Stimulated activated naive CD8-positive, alpha-beta T cell treated with anti-CD3 and anti-CD28 coated beads, Interleukin-15, amount 100 ng/mL, for 72 hours (primary cell): ENCODE measurements at places on chromosomes 1 and 21.

GRCh38 chr1:228071839-228072657 is 10.5 kb upstream of the ARF1 start:
- no peak for DNase-seq

GRCh38 chr1:51314974-51315373 is 15.4 kb downstream of the TTC39A start:
- no peak for DNase-seq

DNA sequence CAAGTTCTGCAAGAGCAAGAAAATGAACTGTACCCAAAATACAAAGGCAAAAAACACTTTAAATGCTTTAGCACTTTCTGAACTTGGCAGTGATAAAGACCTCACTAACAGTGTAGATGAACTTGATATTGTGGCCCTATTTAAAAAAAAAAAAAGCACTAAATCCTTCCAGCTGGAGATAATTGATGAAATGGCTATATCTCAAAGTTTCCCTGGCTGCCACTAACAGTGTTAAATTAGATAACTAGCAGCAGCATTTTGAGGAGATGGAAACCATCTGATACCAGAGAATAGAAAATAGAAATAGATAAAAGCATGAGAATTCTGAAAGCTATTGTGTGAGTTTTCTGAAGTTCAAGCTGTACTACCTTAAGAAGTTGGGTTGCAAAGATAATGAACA is 317.2 kb downstream of the RWDD3 start:
- no peak for DNase-seq

DNA sequence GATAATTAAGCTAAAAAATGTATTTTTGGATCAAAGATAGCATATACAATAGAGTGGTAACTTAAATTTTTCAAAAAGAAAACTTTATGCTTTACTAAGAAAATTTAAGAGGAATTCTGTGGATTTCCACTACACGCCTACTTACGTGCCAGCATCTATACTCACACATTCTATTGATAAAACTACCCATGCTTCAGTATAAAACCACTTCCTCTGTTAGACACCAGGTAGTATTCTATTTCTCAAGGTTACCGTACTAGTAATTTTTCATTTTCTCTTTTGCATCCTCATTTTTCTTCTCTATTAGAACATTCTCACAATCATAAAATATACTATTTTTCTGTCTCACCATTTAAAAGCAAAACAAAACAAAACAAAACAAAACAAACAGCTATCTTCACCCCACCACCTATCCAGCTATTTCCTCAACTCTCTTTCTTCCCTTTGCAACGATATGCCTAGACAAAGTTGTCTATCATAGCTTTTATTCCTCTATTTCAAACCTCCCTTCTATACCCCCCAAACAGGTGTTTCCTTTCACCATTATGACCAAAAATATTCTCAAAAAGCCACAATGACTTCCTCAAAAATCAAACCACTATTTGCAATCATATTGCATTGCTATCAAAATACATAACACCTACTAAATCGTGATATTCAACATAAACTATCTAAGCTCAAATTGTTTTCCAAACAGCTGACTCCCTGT is 1652.0 kb downstream of the MRPL39 start:
- DNase-seq = no peak

DNA sequence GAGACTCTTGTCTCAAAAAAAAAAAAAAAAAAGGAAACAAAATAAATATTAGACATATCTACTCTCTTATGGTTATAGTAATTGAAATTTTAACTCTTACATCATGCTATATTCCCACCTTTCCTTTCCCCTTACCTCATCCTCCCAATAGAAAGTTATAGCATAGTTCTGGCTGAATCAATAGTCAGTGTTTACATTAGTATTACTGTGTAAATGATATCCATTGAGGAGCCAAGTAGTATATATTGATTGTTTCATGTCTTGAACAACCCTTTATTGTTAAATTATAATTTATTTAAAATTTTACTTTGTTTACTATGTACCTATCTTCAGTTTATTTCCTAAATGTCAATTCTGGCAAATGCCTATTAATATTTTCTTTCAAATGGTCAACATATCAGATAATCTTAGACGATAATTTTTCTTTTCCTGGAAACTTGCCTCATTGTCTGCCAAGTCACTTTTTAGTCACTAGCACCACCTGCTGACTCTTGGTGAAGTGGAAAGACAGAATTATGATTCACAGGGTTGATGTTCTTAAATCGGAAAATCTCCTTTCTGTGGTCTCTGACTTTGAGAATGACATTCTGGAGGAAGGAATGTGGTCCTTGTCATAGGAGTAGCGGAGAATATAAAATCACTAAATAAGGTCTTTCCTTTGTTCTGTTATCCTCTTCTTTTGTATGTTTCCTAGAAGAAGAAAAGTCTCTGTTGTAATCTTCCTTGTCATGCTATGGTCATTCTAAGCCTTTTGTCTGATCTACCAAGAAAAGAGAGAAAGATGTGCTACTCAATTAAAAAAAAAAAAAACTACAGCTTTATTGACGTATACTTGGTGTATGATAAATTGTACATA is 8.6 kb downstream of the HJV start:
- no peak for DNase-seq

DNA sequence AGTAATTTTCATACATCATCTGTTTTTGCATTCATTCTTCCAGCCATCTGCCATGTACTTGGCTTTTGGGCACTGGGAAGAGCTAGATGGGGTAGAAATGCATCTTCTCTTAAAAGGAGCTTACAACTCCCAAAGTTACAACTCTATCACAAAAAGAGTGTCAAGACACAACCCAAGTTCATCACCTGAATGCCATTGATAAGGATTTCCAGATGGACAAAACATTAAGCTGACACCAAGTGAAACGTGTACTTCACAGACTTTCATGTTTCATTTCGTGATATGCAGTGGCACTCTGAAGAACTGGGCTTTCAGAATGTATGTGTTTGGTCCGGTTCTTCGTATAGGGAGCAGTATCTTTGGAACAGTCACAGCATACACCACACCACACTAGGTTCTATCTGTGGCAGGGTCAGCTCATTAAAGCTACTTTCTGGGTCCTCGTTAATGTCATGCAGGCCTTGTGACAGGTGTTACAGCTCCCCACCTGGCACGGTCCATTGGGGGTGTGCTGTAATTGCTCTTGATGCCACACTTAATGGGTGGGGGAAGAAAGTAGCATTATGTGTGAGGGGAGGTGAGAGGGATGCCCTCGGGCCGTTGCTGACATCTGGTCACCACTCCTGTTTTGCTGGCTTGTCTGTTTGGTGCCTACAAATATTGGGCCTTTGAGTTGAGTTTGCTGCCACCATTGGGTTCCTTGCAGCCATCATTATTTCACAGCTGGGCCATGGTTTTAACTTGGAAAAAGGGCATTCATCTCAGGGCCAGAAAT is 164.9 kb downstream of the NFIA start:
- no peak for DNase-seq

DNA sequence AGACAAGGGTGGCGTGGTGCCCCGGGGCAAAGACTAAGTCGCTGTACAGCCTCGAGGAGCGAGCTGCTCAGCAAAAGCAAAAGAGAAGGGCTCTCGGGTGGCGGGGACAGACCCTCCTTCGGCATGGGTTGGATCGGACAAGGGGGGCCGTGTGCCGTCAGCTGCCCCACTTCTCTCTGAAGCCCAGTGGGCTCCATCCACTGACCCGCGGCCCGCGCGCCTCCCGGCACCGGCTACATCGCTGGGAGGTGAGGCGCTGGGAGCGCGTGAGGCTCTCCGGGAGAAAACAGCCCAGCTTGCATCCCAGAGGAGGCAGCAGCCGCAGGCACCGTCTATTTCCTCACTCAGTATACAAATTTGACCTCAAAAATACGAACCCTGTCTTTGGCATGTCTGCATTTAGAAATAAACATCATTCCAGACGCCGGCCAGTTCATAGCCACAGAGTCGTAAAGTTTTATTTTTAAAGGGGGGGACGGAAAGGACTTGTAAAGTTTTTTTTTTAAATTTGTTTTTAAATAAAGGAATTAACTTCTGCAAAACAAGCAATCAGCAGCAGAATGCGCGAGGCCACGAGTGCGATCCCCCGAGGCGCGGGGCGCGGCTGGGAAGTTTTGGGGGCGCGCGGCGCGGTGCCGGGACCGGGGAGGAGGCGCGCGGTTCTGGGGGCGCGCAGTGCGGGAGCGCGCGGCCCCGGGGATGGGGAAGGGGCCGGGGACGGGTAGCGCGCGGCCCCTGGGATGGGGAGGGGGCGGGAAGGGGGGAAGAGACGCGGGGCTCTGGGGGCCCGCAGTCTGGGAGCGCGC is 689 bp upstream of the GPR137B start:
- DNase-seq = no peak

DNA sequence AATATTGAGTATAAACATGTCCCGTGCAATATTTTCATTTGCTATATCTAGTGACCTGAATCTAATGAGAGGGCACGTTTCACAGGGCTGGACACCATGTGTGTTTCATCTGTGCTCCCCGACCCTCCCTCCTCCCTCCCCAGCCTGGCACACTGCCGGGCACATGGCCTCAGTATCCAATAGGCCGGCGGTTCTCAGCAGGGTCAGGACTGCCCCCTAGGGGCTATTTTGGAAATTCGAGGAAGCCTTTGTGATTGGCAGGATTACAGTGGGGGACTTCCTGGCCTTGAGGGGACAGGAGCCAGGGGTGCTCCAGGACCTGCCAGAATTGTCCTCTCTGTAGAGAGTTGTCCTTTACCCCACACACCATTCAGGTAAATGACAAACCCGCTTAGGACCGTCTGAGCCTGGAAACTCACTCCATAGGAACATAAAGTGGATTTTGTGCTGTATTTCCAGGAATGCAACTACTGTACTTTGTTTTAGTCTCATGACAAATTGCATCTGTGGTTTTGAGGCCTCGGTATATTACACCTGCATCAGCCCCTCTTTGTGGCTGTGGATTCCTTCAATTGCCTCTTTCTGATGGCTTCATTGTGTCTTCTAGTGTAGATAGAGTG is 109.5 kb upstream of the SIM2 start:
- peak; percentile 16 for DNase-seq

DNA sequence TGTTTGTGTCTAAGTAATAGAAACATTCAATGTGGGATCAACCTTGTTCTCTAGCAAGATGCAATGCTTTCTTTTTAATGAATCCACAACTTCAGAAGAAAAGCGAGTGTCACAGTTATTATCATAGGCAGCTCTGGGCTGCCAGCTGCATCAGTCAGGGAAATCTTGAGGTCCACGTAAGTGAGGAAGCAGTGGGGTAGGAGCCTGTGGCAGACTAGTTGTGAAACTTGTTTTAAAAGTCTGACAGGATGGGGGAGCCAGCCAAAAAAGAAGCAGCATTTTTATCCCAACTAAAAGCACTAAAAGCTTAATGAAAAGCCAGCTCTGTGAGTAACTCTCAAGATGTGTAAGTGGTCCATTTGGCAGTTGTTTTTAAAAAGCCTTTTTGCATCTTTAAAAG is 113.1 kb downstream of the ZNF326 start:
- no peak for DNase-seq

DNA sequence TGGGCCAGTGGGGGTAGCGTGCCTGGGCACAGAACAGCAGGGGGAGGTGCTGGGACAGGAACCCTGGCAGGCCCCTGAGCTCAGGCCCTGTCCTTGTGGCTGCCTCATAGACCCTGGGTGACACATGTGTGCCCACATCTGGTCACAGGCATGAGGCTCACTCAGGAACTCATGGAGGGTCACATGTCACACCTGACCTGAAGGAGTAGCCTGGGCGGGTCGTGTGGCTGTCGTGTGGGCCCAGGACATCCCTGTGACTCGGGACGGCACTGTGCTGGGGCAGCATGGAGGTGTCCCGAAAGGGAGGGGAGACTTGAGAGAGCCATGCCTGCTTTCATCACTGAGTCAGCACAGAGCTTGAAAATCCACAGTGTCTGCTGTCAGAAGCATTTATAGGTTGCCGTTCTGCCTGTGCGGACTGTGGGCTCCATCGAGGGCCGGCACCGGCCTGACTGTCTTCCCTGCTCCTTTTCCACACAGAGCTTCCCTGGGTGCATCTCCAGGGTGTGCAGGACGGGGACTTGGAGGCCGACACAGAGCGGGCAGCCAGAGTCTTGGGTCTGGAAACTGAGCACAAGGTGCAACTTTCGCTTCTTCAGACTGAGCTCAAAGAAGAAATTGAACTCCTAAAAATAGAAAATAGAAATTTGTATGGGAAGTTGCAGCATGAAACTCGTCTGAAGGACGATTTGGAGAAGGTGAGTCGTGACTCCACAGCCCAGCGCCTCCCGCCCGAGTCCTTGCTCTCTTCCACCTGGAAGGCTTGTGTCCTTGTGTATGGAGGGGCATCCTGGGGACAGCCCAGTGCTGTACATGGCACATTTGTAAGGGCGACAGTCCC is 32.8 kb downstream of the PCNT start:
- DNase-seq = no peak

- DNase-seq = no peak
These were observed 1.4 kb upstream of the TNFRSF1B start for GRCh38 chr1:12165342-12165741.

- no peak for DNase-seq
These were observed 62.1 kb downstream of the ST3GAL3 start for GRCh38 chr1:43769350-43769908.

DNA sequence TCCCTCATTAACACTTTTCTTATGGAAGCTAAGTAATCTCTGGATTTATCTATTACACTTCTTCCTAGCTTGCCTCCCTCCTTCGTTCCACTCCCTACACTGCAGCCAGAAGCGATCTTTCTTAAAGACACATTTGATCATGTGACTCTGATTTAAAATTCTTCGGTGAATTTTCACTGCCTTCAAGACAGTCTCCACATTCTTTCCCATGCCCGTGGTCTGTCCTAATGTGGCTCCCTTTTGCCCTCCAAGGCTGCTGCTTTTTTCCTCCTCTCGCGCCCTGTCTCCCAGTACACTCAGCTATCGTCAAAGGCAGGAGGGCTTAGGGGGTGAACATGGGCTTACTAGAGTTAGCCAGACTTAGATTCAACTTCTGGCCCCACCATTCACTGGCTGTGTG is 64.4 kb downstream of the SDCCAG8 start:
- DNase-seq = no peak

- no peak for DNase-seq
These were observed 67.1 kb upstream of the NBL1 start for GRCh38 chr1:19577036-19577435.

DNA sequence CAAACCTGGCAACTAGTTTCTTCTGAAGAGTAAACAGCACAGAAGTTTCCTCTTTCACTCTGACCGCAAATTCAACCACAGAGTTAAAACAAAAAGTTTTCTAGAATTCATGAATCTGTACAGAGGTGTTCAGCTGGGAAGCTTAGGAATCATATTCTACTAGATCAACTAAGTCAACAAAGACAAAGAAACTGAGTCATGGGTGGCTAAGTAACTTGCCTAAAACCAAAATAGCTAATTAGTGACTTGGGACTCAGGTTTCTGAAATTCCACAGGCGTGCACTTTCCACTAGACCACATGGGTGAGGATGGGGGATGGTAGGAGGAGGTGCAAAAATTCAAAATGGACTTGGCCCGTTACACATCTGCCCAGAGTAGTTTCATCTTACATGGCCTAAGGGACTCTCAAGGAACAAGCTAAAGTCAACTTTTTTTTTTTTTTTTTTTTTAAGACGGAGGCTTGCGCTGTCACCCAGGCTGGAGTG is 25.8 kb downstream of the PTPN14 start:
- DNase-seq = no peak
